ENCODE measurements at places on chromosomes 5 and 9.

GRCh38 chr9:125812403-125812802 lies 65.2 kb downstream of the PBX3 start:
- no peak for DNase-seq

GRCh38 chr9:21023861-21024260 lies 7.6 kb downstream of the HACD4 start:
- no peak for DNase-seq

- DNase-seq = no peak
Measured at GRCh38 chr5:36610621-36611020, 4.2 kb downstream of the SLC1A3 start.

GRCh38 chr9:7223981-7224380 lies 466.2 kb downstream of the KDM4C start:
- no peak for DNase-seq

GRCh38 chr5:16736158-16736995 lies 119.6 kb upstream of the RETREG1 start:
- DNase-seq = no peak

GRCh38 chr9:137479892-137480685 lies 21.0 kb upstream of the NSMF start:
- DNase-seq = peak; percentile 39

- DNase-seq = no peak
Measured at GRCh38 chr5:144504929-144505577, 334.4 kb downstream of the KCTD16 start.

DNA sequence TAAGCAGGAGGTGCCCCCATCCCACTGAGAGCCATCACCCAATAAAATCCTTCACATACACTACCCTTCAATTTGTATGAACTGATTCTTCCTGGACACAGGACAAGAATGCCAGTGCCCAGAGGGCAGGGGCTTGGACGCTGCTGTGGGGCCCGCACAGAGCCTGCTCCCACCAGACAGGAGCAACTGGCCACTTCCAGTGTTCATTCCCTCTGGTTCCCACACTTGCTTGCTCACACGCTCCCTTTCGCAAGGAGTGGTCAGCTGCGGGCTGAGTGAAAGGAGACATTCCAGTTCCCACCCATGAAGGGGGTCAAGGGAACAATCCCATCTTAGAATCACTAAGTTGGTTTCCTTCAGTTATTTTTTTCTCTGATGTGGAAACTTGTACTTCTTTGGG lies 314.5 kb upstream of the ACO1 start:
- no peak for DNase-seq

- peak; percentile 88 for DNase-seq
Measured at GRCh38 chr9:136977223-136977622, at the start of gene PTGDS. PTGDS (plus strand) TSS chr9:136977504; CDS start chr9:136977579, 75 bp downstream.

DNA sequence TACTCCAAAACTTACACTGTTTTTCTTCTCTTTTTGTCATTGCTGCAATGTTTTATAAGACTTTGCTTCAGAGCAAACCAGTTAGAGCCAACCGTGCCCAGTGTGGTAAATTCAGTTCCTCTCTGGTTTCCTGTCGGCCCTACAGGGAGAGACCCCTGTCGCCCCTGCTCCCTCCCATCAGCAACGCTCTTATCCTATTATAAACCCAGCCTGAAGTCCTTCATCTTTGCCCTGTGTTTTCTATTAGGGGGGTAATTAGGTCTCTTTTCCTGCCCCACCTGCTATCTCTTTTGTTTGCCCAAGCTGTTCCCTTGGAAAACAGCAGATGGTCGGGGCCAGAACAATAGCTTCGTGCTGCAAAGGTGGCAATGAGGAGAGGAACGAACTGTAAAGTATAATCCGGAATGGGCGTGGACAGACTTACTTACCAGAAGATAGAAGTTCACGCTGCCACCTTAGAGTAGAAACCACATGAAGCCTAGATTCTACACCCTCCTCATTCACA lies 21.4 kb upstream of the OTULINL start:
- DNase-seq = no peak

GRCh38 chr9:116099821-116100220 lies 53.8 kb upstream of the PAPPA start:
- no peak for DNase-seq

- no peak for DNase-seq
Measured at GRCh38 chr9:137126786-137127185, 12.2 kb upstream of the GRIN1 start.

GRCh38 chr5:122500245-122501088 lies 188.4 kb downstream of the SNCAIP start:
- no peak for DNase-seq

- no peak for DNase-seq
Measured at GRCh38 chr9:128841694-128842492, 12.3 kb upstream of the SPOUT1 start.

- DNase-seq = peak; percentile 93
Measured at GRCh38 chr5:177478711-177479646, 5.5 kb upstream of the DBN1 start.

GRCh38 chr5:107639990-107640389 lies 30.7 kb downstream of the EFNA5 start:
- no peak for DNase-seq

GRCh38 chr5:154779105-154779504 lies 23.9 kb downstream of the LARP1 start:
- no peak for DNase-seq

DNA sequence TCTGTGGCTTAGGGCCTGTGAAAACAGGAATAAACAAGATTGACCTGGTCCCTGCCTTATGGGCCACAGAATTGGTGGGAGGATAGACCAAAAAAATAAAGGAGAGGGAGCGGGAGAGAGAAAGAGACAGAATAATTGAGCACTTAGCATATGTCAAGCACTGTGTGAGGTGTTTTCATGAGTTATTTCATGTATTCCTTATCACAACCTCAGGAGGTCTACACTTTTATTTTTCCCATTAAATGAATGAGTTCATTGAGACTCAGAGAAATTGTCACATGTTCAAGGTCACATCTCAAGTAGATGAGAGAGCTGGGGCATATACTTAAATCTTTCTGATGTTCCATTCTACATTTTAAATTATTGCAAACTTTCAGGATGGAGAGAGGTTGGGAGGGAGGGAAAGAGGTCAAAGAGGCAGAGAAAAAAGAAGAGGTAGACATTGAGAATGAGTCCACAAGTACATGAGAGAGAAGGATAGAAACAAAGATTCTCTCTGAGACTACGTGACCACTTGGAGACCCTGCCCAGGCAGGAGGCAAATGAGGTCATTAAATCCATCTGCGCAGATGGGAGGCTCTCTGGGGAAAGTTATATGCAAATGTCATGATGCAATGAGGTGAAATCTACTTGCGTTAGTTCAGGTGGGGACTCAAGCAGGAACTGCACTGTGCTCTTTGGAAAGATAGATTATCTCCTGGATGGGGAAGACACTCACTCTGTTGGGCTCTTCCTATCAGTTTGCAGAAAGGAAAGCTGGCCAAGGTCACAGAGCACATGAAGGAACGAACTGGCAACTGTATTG lies 241.5 kb downstream of the PAPPA start:
- DNase-seq = no peak

GRCh38 chr5:168706655-168707069 lies 127.5 kb upstream of the PANK3 start:
- no peak for DNase-seq

- DNase-seq = no peak
Measured at GRCh38 chr9:80951675-80952074, 737.7 kb downstream of the TLE1 start.

GRCh38 chr5:123444016-123444415 lies 20.8 kb upstream of the CEP120 start:
- DNase-seq = no peak

GRCh38 chr5:147619281-147619878 lies 109.5 kb upstream of the DPYSL3 start:
- DNase-seq = no peak

DNA sequence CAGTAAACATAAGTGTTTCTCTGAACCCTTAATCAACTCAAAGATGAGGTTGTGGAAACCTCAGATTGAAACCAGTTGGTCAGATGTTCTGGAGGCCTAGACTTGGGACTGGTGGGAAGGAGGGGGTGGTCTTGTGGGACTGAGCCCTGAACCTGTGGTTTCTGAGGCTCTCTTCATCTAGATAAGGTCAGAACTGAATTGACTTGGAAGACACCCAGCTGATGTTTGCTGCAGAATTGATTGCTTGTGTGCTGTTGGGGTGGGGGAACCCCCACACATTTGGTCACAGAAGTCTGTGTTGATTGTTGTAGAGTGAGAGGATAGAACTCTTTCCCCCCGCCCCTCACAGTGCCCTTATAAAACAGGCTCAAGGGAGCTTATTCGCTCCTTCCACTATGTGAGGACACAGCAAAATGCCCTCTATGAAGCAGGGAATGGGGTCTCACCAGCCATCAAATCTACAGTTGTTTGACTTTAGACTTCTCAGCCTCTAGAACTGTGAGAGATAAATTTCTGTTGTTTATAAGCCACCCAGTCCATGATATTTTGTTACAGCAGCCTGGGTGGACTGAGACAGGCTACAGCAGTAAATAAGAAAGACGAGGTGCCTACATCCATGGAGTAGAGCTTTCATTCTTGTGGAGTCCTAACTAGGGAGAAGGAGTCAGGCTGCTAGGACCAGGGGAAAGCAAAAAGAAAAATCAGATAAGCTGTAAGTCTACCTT lies 25.7 kb upstream of the UGCG start:
- no peak for DNase-seq

- DNase-seq = no peak
Measured at GRCh38 chr9:92404042-92404836, at the start of gene OGN. OGN (minus strand) TSS chr9:92404578; CDS start chr9:92403407, 1,171 bp downstream.

DNA sequence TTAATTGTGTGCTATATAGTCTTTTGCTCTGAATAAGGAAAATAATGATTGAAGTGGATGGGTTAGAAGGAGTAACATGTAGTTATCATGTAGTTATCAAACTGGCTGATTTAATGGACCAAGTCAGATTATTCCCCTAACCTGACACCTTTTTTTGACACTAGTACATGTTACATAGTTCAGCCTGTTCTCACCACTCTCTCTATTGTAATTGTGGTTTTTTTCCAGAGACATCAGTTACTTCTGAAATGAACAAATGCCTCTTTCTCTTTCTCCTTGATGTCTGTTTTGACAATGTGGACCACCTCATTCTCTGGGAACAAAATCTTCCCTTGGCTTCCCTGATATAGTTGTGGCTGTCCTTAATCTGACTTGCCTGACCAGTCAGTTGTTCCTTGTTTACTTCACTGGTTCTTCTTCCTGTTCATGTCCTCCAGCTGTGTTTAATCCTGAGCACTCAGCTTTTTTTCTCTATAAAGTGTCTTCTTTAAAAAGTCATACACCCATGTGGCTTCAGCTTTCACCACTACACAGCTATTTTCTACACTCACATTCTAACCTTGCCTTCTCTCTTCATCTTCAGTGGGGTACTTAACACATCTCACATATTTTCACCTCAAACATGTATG lies 243.4 kb downstream of the ARRDC3 start:
- DNase-seq = no peak

DNA sequence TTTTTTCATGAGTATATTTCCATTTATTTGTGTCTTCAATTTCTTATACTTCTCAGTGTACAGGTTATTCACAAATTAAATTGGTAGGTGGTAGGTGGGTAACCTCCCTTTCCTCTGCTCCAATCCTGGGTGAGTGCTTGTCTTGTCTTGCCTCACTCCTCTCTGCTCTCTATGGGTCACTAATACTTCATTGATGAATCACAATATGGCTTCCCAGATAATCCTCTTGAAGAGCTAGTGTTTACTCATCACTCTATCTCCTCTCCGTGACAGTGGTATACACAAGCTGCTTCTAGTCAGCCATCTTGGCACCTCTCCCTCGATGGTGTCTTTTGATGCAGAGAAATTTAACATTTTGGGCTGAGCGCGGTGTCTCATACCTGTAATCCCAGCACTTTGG lies 331.8 kb upstream of the NMUR2 start:
- DNase-seq = no peak

DNA sequence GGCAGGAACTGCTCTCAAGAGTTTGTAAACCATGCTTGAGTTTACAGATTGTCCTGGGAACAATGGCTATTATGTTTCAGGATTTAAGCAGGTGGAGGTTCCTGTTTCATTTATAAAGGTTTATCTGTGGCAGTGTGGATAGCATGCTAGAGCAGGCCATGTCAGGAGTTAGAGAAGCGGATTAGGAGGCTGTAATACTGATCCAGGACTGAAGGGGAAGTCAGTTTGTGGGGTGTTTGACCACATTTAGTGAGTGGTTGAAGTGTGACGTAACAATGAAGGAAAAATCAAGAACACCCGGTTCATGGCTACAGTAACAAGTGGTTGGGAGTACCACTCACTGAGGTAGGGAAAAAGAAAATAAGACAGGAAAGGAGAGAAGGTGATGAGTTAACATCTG lies 299.0 kb downstream of the TLR4 start:
- no peak for DNase-seq

DNA sequence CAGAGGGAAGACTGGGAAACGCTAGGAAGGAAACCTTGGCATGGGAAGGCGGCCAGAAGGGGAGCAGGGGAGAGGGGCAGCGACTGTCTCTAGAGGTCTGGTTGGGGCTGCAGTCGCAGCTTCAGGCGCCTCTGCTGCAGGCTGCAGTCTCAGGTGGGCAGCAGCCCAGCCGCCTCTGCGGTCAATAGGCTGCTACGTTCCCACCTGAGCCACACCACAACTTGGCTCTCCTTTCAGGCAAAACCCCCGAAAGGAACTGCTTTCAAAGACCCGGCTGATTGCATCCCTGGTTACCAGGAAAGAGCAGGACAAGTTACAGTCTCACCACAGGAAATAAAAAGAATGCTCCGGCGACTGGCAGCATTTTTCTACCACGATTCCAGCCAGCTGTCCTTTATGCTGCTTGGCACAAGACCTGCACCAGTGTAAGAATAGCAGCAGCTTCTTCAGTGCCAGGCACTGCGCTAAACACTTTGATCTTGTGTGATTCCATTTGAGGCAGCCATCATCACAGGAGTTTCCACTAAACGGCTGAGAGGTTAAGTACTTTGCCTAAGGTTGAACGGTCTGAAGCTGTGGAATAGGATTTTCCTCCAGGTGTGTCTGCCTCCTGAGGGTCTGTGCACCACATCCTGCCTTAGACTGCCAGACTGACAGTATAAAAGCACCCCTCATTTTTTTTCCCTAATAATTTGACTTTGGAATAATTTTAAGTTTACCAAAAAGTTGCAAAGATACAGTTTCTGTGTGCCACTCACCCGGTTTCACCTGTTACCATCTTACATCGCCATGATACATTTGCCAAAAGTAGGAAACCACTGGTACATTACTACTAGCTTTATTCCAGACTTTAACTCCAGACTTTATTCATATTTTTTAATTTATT lies 7.5 kb downstream of the RPS14 start:
- peak; percentile 31 for DNase-seq

DNA sequence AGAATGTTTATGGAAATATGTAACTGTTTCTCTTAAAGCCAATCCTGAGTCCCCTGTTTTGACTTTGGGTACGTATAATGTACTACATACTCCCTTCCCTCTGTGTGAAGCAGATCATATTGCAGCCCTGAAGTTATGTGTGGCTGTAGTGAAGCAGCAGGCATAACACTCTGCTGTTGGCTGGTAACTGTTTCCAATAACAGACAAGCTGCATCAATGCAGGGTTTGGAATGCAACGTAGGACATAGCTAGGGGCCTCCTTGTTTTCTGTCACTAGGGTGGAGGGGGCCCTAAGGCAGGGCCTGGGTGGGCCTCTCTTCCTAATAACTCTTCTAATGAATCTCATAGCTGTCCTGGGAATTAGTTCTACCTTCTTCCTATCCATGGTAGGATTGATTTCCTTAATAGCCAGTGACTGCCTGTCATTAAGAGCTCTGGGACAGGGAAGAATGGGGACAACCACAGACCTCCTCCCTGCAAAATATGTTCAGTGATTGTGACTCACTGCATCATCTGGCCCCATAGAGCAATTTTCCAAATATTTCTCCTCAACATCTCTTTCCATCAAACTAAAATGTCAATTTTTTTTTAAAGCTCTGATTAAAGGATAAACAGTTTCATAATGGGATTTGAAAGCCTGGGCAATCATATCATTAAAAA lies 129.6 kb upstream of the HMHB1 start:
- DNase-seq = no peak

- no peak for DNase-seq
Measured at GRCh38 chr9:10744669-10745068, 131.9 kb upstream of the PTPRD start.

Measured in Right ventricle myocardium inferior (tissue), 1 donor.